ENCODE measurements at places on chromosomes 1 and 21.

DNA sequence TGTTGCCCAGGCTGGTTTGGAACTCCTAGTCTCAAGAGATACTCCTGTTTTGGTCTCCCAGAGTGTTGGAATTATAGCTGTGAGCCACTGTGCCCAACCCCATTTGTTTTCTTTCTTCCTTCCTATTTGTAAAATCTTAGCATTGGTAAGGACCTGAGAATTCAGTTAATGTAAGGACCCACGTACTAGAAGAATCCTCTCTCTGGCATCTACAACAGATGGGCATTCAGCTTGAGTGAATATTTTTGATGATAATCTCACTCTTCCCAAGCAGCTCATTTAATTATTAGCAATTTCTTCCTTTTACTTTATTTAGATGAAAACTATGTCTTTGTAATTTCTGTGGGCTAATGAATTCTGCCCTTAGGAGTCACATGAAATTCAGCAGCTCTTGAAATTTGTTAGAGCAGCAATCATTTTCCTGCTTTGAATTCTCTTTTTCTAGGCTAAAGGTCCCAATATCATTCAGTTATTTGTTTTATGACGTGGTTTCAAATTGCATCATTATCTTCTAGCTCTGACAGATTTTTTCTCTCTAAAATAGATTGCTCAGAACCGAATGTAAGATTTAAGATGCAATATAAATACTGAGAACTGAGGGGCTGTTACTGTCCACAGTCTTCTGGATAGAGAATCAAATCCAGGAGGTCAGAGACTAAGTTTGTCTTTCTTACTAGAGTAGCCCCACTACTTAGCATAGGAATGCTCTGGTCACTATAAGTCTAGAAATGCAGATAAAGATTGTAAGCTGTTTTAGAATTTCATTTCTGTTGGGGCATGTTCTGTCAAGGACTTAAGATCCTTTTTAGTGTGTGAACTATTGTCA lies 59.4 kb downstream of the EPB41 start:
- DNase-seq = no peak

GRCh38 chr1:20836230-20836629 lies 49.1 kb upstream of the HP1BP3 start:
- DNase-seq = no peak

- no peak for DNase-seq
These were observed 1.7 kb upstream of the RIPK4 start for GRCh38 chr21:41768437-41769042.

GRCh38 chr1:107930292-107930691 lies 34.7 kb downstream of the VAV3 start:
- no peak for DNase-seq

- DNase-seq = no peak
These were observed 11.1 kb downstream of the ADPRS start for GRCh38 chr1:36099681-36100341.

DNA sequence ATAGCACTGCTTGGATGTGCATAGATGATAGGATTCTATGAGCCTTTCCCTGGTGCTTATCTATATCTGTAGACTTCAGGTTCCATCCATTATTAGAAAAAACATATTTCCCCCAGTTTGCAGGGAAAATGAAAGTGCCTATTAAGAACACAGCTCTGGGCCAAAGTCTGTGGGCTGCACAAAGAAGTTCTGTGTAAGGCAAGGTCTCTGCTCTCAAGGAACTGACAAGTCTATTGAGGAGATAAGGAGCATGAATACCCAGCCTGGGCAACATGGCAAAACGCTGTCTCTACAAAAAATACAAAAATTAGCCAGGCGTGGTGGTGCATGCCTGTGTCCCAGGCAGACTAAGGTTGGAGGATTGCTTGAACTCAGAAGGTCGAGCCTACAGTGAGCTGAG lies 22.3 kb upstream of the SDE2 start:
- DNase-seq = no peak

DNA sequence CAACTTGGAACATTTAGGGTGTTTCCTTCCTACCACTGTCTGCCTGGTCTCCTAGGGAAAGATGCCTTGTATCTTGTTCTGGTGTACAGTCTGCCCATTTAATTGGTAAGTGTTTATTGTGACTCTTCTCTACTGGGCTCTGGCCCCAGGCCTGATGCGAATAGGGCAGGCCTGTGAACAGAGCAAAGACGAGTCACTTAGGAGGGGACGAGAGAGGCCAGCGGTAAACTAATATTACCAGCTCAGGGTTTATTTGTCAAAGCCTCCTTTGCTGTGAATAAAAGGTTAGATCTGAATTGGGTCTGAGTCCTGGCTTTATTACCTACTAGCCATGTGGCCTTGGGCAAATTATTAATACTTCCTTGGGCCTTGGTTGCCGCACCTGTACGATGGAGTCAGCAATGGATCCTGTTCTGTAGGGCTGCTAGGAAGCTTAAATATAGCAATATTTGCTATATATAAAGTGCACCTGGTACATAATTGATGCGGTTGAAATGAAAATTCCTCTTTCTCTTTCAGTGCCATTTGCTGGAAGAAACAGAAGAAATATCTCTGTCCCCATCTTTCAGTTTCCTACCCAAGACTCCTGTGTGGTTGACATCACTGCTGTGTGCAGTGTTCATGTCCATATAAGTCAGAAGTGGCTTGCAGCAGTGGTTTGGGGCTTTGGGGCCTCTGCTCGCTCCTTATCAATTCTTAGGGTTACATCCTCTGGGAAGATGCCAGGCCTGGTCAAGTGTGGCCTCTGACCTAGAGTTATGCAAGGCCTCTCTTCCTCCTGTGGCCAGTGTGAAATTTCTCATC lies 32.4 kb downstream of the MAPKAPK2 start:
- DNase-seq = no peak

GRCh38 chr1:244878681-244879080 lies 14.3 kb upstream of the HNRNPU start:
- DNase-seq = no peak

GRCh38 chr1:223197923-223198627 lies 55.0 kb upstream of the TLR5 start:
- no peak for DNase-seq

GRCh38 chr1:65208563-65208973 lies 60.6 kb downstream of the AK4 start:
- peak; percentile 44 for DNase-seq

DNA sequence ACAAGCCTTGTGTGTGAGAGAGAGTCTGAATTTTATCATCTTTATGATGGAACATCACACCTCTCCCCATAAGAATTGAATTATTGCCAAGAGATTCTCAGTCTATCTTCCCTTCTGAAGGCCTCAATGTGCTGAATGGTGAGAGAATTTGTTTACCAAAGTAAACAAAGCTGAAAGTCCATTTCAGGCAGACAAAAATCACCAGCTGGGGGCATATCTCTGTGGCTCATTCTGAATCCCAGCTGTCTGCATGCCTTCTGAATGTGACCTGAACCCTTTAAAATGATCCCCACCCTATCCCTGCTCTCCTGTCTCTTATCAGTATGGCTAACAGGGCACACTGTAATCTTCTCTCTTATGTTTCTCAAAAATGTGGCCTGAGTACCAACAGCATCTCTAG lies 99.1 kb upstream of the CAMK1G start:
- DNase-seq = no peak

DNA sequence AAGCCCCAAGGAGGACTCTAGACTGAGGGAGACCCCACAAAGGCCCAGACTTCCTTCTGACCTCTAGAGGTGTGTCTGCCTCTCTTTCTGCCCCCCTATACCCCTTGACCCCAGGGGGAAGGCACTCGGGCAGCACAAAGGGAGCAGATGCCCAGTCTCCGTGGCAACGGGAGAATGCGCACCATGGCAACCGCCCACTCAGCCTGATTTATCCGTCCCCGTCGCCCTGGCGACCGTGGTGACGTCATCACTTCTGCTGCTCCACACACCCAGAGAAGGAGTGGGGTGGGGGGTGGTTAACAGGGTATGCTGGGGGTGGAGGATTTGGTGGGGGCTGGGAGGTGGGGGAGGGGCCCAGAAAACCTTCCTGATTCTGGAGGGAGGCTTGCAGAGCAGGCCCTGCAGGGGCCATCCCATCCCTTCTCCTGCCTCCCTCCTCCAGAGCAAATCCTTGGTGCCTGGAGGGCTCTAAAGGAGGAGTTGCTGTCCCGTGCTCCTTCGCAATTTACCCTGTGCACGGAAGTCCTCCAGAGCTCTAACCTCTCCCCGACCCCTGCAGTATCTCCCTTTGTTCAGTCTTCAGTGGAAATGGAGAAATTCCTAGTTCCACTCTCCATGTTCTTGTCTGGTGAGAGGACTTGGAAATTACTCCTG lies 6.3 kb downstream of the CELF3 start:
- peak; percentile 9 for DNase-seq

- DNase-seq = no peak
These were observed 13.6 kb upstream of the C1QTNF12 start for GRCh38 chr1:1259951-1260600.

DNA sequence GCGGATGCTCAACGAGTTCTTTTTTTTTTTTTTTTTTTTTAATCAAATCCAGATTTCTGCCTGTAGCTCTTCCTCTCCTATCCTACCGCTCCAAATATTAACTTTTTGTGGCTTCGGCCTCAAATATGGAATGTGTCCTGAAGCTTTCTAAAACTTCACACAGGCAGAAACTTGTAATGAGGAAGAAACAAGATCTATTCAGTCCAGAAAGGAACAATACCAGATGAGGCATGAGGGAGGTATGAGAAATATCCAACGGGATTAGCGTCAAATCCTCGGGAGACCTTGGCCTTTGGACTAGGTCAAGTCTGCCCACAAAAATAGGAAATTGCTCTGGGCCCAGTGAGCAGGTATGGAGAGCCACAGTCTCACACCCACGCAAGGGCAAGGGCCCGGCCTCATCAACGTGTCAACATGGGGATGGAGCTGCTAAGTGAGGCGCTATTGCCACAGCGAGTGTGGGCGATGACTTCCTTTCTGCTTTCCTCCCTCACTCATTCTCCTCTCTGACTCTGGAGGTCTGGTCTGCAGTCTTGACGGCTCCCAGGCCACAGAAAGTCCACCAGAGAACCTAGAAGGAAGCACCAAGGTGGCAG lies 66.6 kb downstream of the BCAR3 start:
- no peak for DNase-seq

GRCh38 chr1:181255270-181255929 lies 166.9 kb downstream of the IER5 start:
- no peak for DNase-seq

DNA sequence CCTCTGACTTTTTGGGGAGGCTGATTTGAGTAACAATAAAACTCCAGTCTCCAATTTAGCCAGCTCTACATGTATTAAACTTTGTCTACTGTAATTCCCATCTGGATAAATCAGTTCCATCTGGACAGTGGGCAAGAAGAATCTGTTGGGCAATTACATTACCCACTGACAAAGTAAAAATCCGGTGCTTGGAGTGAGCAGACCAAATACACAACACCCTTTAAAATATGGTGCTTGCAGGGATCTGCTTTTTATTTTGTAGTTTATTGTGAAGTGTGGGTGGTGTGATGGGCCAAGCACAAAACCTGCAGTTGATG lies 8.9 kb upstream of the CD55 start:
- no peak for DNase-seq

GRCh38 chr21:28177124-28177523 lies 815.6 kb downstream of the LTN1 start:
- no peak for DNase-seq

- DNase-seq = no peak
These were observed 189.7 kb downstream of the GPR52 start for GRCh38 chr1:174637487-174637886.

DNA sequence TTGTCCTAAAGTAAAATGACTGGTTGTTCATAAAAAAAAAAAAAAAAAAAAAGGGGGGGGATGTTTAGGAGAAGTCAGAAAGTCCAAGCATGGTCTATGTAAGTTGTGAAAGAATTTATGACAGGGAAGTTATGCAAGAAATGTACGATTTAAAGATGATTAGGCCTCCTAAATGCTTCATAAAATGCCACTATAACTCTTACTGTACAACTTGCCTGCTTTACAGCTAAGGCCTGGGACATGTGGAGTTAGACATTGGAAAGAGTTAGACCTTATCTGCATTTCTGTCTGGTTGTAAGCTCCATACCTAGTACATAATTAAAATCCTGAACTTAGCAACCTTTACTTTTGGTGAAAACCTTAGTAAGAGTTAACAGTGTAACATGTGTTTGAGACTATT lies 150.0 kb downstream of the TPR start:
- DNase-seq = no peak

GRCh38 chr1:88581703-88582102 lies 102.4 kb upstream of the PKN2 start:
- DNase-seq = peak; percentile 4

DNA sequence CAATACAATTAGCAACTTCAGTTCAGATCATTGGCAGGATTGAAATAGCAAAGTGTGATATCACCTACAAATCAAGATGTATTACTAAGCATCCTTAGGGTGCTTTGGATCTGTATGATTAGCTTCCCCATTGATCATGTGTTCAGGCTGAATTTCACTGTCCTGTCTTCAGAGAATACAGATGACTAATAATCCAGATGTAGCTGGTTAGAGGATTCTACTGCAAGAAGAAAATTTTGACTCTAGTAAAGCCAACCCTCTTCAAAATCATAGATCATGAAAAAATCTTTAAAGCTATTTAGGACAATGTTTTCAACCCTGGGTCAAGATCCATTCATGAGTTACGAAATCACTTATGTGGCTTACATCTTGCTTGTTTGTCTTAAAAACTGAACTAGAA lies 184.4 kb downstream of the PTGER3 start:
- DNase-seq = no peak

GRCh38 chr1:39847940-39848339 lies 35.4 kb downstream of the TRIT1 start:
- DNase-seq = no peak

GRCh38 chr21:43904331-43904781 lies 39.3 kb downstream of the AGPAT3 start:
- DNase-seq = no peak

DNA sequence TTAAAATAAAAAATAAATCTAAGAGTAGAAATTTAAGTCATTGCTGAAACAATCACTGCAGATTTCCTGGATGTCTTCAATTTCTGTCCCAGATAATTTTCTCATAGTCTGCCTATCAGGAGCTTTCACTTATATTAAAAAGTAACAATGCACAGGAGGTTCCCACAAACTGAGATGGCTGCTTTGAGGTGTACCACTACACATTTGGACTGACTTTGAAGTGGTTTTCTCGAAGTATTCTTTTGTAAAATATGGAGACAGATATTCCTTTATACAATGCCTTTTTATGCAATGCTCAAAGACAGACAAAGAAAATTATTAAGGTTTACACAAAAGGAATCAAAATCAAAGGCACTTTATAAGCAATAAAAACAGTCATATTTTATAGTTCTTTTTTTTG lies 24.5 kb downstream of the TOR1AIP2 start:
- no peak for DNase-seq

GRCh38 chr1:205187420-205187819 lies 24.1 kb downstream of the DSTYK start:
- no peak for DNase-seq

GRCh38 chr1:30368651-30369240 lies 354.6 kb downstream of the MATN1 start:
- no peak for DNase-seq

DNA sequence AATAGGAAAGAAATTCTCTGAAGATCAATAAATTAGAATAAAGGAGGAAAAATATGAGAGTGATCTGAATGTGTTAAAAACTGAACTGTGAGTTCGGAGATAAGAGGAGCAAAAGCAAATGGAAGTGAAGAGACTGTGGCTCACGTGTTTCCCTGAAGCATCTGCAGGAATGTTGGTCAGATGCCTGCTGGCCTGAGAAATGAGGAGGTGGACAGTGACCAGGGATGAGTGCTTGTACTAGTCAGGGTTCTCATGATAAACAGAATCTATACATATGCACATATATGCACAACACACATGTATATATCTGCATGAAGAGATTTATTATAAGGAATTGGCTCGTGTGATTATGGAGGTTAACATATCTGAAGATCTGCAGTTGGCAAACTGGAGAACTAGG lies 103.4 kb upstream of the TIAM1 start:
- DNase-seq = no peak

GRCh38 chr1:197399755-197400521 lies 131.9 kb downstream of the CRB1 start:
- no peak for DNase-seq
